ENCODE measurements at places on chromosomes 12 and 14. TPM values are rescaled to one million over a fixed set of nuclear protein-coding genes. Genes with fewer than 3 reads are reported as not detected.
A peak's percentile ranks its signal among the peaks of the same experiment; 100 is the strongest.

Gene SIRT4
- total RNA-seq = 2.7 TPM

Gene RFX4
- 0.07 TPM for total RNA-seq

Gene DTX3
- total RNA-seq = 18.3 TPM

Gene PPM1H
- 7.8 TPM for total RNA-seq

Gene SSTR1
- total RNA-seq = not detected

Gene CCDC197
- not detected for total RNA-seq

Gene NGB
- not detected for total RNA-seq

DNA sequence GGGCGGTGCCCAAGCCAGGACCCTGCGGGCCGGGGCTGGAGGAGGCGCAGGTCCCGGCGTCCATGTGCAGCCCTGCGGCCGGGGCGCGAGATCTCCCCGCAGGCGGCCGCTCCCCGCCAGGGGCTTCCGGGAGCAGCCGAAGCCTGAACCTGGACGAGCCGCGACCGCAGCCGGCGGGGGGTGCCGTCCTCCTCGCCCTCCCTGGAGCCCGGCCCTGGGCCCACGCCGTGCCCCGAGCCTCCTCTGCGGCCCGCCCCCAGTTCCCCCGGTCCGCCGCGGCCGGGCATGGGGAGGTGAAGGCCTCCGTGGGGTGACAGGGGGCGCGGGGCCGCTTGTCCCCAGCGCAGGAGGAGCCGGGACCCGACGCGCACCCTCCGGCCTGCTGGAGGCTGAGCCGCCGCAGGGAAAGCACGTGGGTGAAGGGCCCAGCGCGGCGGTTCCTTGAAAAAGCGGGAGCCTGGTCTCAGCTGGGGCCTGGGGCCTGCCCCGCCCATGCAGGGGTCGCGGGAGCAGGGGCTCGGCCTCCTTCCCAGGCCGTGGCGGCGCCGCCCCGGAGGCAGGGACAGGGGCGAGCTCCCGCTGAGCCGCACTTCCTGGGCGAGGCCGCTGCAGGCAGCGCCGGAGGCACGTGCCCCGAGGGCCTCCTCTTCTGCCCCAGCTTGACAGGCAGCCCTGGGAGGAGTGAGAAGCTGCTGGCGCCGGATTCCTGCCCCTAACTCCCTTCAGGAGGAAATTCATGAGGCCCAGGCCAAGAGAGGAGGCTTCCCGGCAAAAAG lies 55.6 kb upstream of the PPP2R5C start:
- H3K27me3 ChIP-seq = peaks cover 11% of the 10 kb centered on the region
- DNase-seq = peak; percentile 10
- peak overlapping the region; percentile 17 for H3K4me3 ChIP-seq
- no peak overlapping the region for H3K27ac ChIP-seq

DNA sequence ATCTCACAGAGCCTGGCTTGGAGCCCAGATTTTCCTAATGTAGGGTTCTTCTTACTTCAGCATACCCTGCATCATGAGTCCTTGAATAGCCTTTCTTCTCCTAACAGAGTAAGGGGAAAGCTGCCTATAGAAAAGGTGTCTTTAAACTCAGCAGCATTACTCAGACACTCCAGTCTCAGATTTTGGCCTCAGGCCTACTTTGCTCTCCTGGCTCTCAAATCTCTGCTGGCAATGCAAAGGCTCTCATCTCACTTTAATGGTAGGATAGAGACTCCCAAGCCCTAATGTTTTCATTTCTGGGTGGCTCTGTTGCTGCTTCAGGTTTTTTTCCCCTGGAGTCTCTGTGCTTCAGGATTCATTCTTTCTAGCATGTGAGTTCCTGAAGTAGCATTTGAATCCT lies 9.1 kb upstream of the NKX2-8 start:
- H3K4me3 ChIP-seq = no peak overlapping the region
- peaks cover 29% of the 10 kb centered on the region for H3K27me3 ChIP-seq
- H3K4me1 ChIP-seq = no peaks in the 10 kb centered on the region
- no peak for DNase-seq
- no peaks in the 10 kb centered on the region for H3K36me3 ChIP-seq
- no peak overlapping the region for H3K27ac ChIP-seq

DNA sequence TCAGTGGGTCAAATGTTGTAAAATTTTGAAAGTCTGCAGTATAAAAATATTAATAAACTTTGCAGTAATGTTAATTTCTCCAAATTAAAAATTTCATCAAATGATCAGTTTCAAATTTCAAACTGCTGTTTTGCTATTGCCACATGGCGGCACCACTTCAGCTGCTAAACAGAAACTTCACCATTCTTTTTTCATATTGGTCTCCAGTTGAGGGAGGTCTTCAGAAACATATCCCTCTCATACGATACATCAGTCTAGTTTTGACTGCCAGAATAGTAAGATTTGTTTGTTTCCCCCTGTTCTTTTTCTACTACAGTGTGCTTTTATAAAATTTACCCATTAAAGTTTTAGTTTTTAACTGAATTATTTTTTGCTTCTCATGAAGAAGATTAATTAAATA lies 4.2 kb upstream of the TRHDE start:
- H3K36me3 ChIP-seq = no peaks in the 10 kb centered on the region
- no peak overlapping the region for H3K27ac ChIP-seq
- H3K4me3 ChIP-seq = no peak overlapping the region
- no peaks in the 10 kb centered on the region for H3K27me3 ChIP-seq
- H3K4me1 ChIP-seq = no peaks in the 10 kb centered on the region
- no peak for DNase-seq

- H3K36me3 ChIP-seq = no peaks in the 10 kb centered on the region
- no peak for DNase-seq
- H3K4me3 ChIP-seq = no peak overlapping the region
- no peak overlapping the region for H3K27ac ChIP-seq
- no peaks in the 10 kb centered on the region for H3K4me1 ChIP-seq
- H3K27me3 ChIP-seq = no peaks in the 10 kb centered on the region
Observed at GRCh38 chr12:24143928-24144327, 194.5 kb upstream of the SOX5 start.

GRCh38 chr12:52647601-52648000 lies 4.4 kb downstream of the KRT2 start:
- DNase-seq = no peak
- H3K27ac ChIP-seq = no peak overlapping the region
- no peaks in the 10 kb centered on the region for H3K36me3 ChIP-seq
- H3K4me3 ChIP-seq = no peak overlapping the region

- H3K36me3 ChIP-seq = no peaks in the 10 kb centered on the region
- no peaks in the 10 kb centered on the region for H3K27me3 ChIP-seq
Observed at GRCh38 chr12:6823182-6824084, 1.8 kb downstream of the GPR162 start.

All from astrocyte (in vitro differentiated cells and primary cell).